ENCODE measurements at places on chromosomes 7 and 10.

GRCh38 chr7:25454562-25455041 is 226.3 kb upstream of the NPVF start:
- peak; percentile 79 for DNase-seq

DNA sequence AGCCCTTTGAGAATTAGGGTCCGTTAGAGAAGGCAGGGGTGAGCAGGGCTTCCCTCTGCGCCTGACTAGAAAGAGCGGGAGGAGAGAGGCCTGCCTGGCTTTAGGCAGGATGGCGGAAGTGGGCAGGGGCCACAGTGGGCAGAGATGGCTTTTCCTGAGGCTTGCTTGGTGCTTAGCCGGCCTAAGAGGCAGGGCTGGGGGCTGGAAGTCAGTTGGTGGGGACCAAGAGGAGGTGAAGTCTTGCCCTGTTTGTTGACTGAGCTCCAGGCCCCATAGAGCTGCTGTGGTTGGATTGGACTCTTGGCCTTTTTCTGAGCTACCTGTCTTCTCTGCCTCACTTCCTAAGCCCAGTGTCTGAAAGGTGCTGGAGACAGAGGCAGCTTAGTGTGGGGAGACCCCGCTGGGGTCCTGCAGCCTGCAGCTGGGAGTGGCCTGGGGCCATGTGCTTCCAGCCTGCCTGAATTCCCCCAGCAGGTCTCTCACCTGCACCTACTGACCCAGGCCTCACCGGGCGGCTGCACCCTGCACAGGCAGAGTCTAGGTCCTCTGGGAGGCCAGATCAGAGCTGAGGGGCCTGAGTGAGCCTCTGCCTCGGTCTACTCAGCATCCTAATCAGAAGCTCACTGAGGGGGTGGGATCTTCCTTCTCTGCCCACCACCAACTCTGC is 4.8 kb downstream of the FAM241B start:
- DNase-seq = no peak

DNA sequence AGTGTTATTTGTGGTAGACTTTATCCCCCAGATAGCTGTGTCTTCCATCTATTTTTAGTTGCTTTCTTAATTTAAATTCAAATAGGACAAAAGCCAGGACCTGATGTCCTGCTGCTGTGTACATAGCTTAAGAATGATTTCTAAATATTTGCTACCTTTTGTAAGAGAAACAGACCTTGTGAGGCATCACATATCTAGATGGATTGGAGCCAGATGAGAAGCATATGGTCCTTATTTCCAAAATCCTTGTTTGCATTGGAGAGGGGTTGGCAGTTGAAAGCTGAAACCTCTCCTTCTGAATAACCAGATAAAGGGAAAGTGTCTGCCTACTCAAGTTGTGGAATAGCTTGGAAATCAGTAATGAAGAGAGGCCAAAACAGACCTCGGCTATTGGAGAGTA is 50.7 kb upstream of the AMPH start:
- DNase-seq = no peak

DNA sequence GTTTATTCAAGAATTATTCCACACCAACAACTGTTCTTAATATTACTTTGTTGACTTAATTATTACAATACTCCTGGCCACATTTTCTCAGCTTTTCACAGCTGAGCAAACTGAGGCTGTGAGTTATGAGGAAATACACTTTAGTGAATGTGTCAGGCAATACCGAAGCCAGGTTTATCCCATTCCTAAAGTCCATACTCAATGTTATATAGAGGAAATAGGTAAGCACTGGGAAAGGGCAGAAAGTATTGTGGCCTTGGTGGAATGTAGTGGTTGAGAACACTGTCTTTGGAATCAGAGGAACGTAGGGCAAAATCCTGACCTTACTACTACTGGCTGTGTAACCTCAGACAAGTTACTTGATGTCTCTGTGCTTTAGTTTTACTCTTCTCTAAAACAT is 110.8 kb downstream of the CD36 start:
- DNase-seq = no peak

GRCh38 chr10:88108115-88108610 is 244.7 kb downstream of the PTEN start:
- peak; percentile 89 for DNase-seq

DNA sequence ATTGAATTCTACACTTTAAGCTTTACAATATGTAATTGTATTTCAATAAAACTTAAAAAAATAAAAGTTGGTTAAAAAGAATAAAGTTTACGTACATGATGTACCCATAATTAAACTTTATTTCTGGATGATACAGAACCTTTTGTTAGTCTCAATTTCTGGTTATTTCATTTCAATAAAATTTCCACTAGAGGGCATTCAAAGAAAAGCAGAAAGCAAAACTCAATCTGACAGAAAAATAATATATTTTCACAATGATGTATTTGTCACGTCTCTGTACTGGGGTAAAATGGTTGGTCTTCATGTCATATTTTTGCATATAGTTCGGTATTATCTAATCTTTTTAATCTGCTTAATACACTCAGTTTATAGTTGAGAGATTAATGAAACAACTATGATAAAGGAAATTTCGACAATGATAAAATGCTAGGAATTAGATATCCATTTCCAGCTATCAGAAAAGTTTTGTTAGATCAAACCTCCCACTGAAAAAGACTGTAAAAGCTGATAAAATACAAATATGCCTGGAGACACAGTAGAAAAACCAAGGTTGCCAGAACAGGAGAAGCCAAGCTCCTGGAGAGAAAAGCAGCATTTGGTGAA is 27.4 kb downstream of the ASZ1 start:
- DNase-seq = no peak

DNA sequence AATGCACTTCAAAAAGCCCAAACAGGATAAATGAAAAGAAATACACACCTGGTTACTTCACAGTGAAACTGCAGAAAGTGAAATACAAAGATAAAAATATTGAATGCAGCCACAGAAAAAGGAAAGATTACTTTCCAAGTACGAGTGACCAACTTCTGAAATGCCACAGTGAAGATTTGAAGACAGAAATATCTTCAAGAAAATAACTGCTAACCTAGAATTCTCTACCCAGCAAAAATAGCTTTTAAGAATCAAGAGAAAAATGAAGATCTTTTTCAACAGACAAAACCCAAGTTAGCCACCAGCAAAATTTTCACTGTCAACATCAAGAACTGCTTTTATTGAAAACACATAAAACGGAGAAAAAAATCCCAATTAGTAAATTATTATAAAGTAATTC is 46.2 kb downstream of the SMURF1 start:
- no peak for DNase-seq

DNA sequence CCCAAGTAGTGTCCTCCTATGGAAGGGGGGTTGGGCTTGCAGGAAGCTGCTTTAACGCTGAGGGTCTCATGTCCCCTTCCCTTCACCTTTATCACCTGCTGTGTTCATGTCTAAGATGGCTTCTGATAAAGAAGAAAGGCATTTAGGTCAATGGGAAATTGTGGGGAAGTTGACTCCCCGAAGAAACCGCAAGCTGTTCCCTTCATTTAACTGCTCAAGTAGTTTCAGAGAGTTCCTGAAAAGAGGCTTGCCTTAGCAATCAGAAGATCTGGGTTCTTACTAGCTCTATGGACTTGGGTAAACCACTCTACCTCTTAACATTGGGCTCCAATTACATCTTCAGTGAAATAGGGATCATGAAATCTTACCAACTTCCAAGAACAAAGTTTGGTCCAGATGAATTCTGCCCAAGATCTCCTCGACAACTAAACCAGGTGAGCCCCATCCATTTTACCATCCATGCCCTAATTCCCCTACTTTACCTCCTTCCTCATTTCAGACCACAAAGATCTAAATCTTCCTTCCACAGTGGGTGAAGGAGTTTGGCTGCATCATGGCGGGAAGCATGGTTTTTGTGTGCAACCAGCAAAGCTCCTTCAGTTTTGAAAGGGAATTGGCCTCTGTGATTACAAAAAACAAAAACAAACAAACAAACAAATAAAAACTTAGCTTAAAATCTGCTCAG is 30.4 kb upstream of the UCN3 start:
- no peak for DNase-seq

GRCh38 chr10:30783939-30784501 is 154.5 kb upstream of the LYZL2 start:
- DNase-seq = peak; percentile 59

GRCh38 chr7:85554236-85555178 is 367.7 kb upstream of the SEMA3D start:
- DNase-seq = peak; percentile 67

GRCh38 chr7:95404316-95404865 is 8.2 kb upstream of the PON3 start:
- DNase-seq = no peak

DNA sequence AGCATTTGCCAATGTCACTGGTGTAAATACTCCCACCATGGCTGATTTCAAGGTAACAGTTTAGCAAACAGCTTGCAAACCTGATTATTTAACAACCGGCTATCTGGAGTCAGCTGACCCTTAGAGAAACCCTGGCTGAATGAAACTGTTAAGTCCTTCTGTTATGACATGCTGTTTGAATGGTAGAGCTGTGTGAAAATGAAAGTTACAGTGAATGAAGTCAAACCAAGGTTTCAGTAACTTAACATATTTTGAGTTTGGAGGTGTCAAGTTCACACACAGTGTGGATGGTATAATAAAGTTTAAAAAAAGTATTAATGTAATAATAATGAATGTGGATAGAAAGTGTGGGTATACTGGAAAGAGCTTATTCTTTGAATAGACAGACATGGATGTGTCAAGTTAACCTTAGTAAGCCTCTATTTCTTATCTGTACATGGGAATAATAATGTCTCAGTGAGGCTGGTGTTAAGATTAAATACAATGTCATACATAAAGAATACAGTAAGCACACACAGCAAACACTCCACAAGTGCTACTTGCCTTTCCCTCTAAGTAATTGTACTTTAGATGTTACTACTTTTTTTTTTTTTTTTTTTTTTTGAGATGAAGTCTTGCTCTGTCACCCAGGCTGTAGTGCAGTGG is 150.4 kb downstream of the TAX1BP1 start:
- DNase-seq = peak; percentile 13

GRCh38 chr10:79202188-79203013 is 133.6 kb downstream of the ZMIZ1 start:
- peak; percentile 63 for DNase-seq

- DNase-seq = no peak
Observed at GRCh38 chr10:69960606-69960987, 92.0 kb upstream of the MACROH2A2 start.
